AG04449 (cell line): ENCODE measurements at places on chromosomes 4 and X.

GRCh38 chrX:10529344-10529743 is 91.0 kb downstream of the MID1 start:
- no peak for DNase-seq

GRCh38 chr4:74544655-74545361 is 99.9 kb downstream of the AREG start:
- DNase-seq = no peak

GRCh38 chrX:48914593-48915493 is 3.4 kb upstream of the SLC35A2 start:
- DNase-seq = no peak

DNA sequence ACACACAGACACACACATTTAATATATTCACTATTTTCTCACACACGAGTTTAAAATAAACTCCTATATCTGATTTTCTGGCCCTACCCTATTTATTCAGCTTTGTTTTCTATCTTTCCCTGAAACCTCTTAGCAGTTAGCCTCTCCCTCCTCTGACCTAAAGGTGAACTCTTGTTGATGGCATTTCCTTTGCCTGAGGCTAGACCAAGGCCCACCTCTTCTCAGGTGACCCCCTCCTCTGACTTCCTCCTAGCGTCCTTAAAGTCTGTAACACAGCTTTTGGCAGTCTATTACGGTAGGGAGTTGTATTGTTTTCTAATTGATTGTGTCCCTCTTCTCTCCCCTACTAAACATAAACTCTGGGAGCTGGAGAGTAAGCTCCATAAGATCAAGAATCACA is 1.7 kb upstream of the SRPX2 start:
- no peak for DNase-seq

DNA sequence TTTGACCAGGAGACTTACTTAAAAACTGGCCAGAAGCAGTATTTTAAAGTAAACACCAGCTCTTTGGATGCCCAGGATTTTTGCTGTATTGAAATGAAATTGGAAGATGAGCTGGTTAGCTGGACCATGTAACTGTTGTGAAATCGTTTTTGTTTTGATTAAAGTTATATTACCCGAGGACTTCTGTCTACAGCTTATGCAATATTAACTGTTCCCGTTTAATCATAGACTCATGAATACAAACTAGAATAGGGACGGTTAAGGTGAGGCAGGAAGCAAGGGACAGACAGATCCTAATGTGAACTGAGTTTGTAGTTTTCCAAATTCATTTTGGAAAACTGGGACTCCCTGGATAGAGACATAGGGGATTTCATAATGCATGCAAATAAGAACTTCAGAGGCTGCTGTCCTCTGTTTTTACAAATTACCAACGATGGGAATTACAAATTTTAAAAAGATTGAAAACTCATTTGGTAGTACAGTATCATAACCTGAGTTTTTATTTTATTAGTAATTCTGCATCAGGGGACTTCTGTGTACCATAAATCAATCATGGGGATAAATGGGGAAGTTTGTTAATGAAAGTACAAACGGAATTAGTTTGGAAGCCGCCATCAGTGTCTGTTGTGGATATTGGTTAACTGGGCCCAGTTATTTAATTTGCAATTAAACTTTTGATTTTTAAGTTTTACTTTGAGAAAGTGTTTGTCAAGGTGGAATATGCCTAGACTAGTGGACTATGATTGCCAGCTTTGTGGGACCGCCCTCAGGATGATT is 304.4 kb downstream of the AFF2 start:
- no peak for DNase-seq

- no peak for DNase-seq
Observed at GRCh38 chrX:72393836-72394517, 88.3 kb upstream of the CITED1 start.

GRCh38 chr4:98851806-98852205 is 77.1 kb downstream of the EIF4E start:
- DNase-seq = peak; percentile 7

- no peak for DNase-seq
Observed at GRCh38 chr4:186780291-186781031, 56.8 kb upstream of the FAT1 start.

GRCh38 chr4:18180892-18181291 is 159.3 kb upstream of the LCORL start:
- DNase-seq = no peak

GRCh38 chr4:16583764-16584163 is 314.7 kb downstream of the LDB2 start:
- no peak for DNase-seq

GRCh38 chr4:123833171-123833643 is 436.6 kb downstream of the SPRY1 start:
- peak; percentile 69 for DNase-seq

GRCh38 chr4:48633657-48634056 is 143.6 kb downstream of the ZAR1 start:
- no peak for DNase-seq

DNA sequence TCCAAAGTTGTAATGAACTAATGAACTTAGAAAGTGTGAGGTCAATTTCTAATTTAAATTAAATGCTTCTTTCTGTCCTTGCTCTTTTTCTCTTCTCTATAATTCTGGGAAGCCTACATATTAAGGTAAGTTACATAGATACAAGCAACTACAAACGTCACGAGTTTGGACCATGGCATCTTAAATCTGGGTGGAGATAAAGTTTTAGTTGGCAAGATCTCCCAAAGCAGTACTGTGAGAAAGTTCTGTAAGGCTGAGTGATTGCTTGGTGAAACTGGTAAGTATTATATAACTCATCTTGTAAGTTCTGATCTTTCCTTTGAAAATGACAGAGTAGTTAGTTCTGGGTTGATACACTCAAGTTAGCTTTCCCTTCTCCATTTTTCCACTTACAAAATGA is 125.7 kb upstream of the CBR4 start:
- no peak for DNase-seq
